ENCODE measurements at places on chromosomes 16 and 17.

- peak; percentile 58 for DNase-seq
Observed at GRCh38 chr16:22813223-22813947, 577 bp upstream of the HS3ST2 start.

DNA sequence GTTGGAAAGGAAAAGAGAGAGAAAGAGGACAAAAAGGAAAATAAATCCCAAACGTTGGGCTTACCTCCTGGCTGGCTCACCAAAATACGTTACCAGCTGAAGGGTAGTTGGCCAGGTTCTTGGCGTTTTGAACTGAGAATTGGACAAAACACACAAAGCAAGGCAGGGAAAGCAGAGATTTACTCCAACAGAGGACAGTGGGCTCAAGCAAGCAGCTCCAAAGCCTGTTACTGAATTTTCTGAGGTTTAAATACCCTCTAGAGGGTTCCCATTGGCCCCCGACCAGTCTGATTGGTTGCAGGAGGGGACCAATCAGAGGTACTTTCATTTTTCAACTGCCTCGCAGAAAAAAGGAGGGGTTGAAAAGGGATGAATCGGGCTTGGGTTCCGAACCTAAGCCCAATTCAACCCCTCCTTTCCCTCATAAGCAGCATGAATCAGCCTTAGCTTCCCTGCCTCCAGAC, 55.6 kb upstream of the ALOX12 start:
- DNase-seq: no peak

GRCh38 chr17:27356091-27356705, 62.3 kb downstream of the WSB1 start:
- no peak for DNase-seq

DNA sequence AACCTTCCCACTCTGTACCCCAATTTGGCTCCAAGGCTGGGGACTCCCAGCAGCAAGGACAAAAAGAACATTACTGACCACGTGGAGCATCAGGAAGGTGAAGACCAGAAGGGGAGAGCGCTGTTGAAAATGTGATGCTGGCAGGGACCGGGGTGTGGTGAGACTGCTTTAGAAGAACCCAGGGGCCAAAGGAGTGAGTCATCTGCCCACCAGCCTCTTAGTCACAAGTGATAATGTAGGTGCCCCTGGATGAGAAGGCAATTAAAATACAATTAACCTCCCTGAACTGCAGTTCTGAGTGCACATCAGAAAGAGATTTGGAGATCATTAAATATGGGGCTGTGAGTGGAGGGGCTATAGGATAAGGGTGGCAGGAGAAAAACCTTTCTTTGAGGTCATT, 366.6 kb upstream of the CCL2 start:
- no peak for DNase-seq

DNA sequence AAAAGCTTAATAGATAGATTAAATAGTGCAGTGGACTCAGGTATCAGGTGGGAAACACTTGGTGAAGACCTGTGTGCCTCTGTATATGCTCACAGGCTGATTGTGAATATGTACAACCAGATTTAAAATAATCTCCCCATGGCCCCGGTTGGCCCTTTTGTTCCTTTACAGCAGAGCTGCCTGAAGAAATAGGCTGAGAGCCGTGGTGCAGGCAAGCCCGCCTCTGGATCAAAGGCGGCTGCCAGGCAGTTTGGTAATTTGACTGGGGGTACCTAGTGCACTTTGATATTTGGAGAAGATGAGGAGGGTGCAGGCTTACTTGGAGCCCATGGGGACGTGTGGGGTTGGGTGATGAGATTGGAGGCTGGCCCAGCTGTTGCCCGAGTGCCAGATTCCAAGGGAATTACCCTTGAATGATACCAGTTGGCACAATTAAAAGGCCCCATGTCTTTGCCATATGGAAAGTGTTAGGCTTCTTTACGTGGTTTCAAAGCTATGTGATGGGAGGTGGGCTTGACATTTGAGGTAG, 5.0 kb downstream of the NKD1 start:
- DNase-seq: no peak

- no peak for DNase-seq
Observed at GRCh38 chr17:29677221-29677791, 54.6 kb upstream of the CORO6 start.

DNA sequence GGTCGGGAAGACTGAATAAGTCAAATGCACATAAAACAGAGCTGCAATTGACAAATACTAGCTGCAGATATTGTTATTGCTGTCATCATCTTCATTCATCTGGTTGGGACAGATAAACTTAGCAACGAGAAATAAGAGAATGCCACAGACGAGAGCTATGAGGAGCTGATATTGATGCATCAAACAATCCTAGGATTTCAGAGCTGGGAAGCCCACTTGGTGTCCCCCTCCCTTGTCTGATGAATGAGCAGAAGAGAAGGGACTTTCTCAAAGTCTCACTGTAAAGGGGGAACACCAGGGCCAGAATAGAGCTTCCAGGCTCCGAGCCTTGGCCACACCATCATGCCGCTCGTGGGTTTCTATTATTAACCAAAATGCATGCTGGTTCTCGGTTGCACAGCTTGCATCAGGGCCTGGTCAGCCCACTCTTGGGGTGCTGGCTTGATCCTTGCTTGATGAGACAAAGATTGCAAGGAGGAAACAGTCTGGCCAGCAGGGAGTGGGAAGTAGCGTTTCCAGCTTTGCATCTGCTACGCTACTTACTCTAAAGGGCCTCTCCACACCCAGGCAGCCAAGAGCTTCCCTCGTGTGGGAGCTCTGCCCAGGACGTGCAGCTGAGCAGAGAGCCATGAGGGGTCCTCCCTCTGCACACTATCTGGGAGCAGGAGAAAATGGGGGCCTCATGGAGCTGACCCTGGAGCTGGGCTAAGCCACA, 28.4 kb upstream of the EMP2 start:
- no peak for DNase-seq

GRCh38 chr16:17353561-17353960, 117.2 kb downstream of the XYLT1 start:
- no peak for DNase-seq

- DNase-seq: no peak
Observed at GRCh38 chr17:79953335-79953734, 82.3 kb downstream of the TBC1D16 start.

- DNase-seq: no peak
Observed at GRCh38 chr17:1989135-1989534, 36.0 kb downstream of the RTN4RL1 start.

GRCh38 chr16:87541147-87541871, 48.5 kb upstream of the ZCCHC14 start:
- DNase-seq: no peak

- peak; percentile 93 for DNase-seq
Observed at GRCh38 chr17:48544349-48545021, 424 bp downstream of the HOXB2 start.

- DNase-seq: peak; percentile 84
Observed at GRCh38 chr17:76681222-76682137, 29.3 kb downstream of the MXRA7 start.

- no peak for DNase-seq
Observed at GRCh38 chr16:8621222-8621571, 301 bp upstream of the METTL22 start.

DNA sequence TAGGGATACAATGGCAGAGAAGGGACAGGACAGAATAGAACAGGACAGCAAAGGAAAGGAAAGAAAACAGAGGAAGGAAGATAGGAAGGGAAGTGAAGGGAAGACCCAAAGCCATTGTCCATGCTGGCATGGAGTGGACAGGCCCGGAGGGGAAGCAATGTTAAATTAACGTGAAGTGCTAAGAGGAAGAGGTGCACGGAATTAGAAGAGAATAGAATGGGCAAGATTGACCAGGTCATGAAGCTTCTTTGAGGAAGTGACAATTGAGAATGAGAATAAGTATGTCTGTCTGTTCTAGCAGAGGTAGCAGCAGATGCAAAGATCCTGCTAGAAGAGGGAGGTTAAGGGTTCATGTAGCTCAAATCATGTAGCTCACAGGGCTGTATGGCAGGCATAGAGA, 117.2 kb downstream of the MAF start:
- no peak for DNase-seq

- DNase-seq: no peak
Observed at GRCh38 chr17:73419881-73420280, 108.1 kb upstream of the CDC42EP4 start.

GRCh38 chr17:4475463-4475862, 23.2 kb upstream of the SPNS2 start:
- DNase-seq: no peak

GRCh38 chr16:87854053-87854906, 15.0 kb downstream of the SLC7A5 start:
- no peak for DNase-seq

- DNase-seq: no peak
Observed at GRCh38 chr17:2213291-2213960, 90.2 kb downstream of the SMG6 start.

DNA sequence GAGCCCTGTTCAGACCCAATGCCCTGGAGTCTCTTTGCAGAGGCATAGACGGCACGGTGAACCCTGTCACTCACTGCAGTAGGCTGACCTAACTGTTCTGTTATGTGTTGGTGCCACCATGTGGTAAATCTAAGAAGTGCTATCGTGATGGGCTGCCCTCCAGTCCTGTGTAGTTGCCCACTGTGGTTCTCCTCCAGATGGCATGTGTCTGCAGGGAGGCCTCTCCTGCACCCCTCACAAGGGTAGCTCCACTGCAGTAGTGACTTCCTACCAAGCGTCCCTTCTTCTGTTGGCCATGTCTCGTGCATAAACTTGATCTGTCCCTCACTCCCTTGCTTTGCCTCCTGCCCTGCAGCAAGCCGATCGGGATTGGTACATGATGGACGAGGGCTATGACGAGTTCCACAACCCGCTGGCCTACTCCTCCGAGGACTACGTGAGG, 5.8 kb downstream of the DHX38 start:
- DNase-seq: no peak

DNA sequence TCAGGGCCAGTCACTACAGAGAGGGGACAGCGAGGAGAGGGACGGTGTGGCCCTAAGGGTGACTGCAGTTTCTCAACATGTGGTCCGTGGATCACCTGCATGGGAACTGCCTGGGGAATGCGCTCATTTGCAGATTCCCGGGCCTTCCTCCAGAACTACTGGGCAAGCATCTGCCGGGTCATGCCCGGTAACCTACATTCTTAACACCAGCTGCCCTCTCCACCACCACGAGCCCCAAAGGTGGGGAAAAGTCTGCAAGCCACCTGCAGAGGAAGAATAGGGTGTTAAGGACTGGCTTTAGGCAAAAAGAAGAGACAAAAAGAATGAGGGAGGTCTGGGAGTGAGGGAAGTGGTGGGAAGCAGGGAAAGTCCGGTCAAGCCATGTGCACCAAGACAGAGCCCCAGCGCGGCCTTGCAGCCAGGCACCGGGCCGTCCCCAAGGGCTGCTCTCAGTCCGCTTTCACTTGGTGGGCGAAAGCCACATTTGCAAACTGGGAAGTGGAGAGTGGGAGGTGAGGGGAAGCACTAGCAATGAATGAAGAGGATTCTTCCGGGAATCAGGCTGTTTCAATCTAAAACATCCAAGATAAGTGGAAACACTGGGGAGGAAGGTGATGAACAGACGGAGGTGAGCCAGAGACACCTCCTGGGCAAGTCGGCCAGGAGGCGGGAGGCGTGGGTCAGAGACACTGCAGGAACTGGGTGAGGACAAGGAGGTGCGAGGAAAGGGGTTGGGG, 70.3 kb downstream of the N4BP1 start:
- DNase-seq: no peak

DNA sequence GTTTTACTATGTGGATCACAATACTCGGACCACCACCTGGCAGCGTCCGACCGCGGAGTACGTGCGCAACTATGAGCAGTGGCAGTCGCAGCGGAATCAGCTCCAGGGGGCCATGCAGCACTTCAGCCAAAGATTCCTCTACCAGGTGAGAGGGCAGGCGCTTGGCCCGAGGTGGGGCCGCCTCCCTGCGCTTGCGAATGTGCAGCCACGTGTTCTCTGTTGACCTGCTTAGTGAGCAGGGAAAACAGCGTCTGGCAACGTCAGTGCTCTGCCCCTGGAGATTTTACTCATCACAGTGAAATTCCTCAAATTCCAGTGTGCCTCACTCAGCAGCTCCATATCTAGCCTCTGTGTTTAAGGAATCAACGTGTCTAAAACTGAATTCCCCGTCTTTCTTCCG, 33.4 kb upstream of the CLEC18A start:
- DNase-seq: peak; percentile 86

GRCh38 chr16:11395008-11395948, 50.0 kb downstream of the RMI2 start:
- peak; percentile 35 for DNase-seq

DNA sequence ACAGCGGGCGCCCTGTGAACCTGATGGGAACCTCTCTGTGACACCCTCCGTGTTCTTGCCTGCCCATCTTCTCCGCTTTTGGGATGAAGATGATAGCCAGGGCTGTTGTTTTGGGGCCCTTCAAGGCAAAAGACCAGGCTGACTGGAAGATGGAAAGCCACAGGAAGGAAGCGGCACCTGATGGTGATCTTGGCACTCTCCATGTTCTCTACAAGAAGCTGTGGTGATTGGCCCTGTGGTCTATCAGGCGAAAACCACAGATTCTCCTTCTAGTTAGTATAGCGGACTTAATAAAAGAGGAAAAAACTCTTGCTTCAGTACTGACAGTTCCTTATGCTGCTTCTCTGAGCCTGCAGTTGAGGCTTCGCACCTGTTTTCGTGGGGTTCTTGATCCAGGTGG, 10.5 kb downstream of the CDK5RAP3 start:
- no peak for DNase-seq

DNA sequence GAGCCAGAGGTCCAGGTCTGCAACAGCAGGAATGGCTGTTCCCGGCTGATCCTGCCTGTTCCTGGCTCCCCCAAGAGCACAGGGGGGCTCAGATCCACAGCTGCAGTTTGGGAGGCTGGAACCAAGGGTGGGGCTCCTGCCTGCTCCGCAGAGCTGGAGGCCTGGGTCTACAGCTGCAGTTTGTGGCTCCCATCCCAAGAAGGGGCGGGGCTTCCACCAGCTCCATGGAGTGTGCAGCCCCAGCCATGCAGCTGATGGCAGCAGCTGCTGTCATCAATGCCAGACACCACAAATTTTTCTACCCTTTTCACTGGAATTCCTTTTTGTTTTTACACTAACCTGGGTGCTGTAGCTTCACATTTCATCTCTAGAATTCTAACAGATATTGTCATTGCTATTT, 135.4 kb upstream of the KIF2B start:
- no peak for DNase-seq

GRCh38 chr16:2584729-2585650, 47.2 kb downstream of the PDPK1 start:
- DNase-seq: peak; percentile 71

DNA sequence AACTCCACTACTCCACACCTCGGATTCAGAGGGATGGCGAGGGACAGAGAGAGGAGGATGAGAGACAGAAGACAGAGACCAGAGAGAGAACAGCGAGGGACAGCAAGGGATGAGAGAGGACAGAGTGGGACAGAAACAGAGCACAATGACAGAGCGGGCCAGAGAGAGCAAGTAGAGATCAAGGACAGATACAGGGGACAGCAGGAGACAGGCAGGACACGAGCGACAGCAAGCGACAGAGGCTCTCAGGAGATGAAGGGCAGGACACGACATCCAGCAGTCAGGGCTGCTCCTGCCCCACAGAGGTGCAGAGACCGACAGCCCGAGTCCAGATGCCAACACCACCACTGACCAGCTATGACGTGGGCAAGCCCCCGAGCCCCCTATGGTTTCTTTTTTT, 14.9 kb downstream of the CORO7 start:
- DNase-seq: no peak

GRCh38 chr17:64470625-64471024, 21.7 kb downstream of the MILR1 start:
- DNase-seq: no peak

GRCh38 chr16:23072769-23073549, 76.3 kb downstream of the USP31 start:
- DNase-seq: no peak
